OCI-LY7 (cell line): ENCODE measurements at places on chromosomes 3 and 15.

DNA sequence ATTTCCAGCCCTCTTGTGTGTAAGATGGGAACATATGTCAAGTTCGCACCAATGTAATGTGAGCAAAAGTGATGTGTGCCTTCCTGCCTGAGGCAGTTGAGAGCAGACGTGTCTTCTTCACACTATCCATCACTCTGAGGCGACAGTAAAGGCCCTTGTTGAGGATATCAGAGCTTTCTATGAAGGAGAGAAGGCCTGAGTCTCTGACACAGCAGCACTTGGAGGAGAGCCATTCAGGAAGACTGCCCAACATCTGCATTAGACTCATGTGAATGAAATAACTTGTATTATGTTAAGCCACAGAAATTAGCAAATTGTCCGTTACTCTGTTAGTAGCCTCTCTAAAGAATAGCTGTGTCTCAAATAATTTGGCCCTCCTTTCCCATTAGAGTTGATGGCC is 108.8 kb upstream of the CCDC54 start:
- no peak for DNase-seq

GRCh38 chr3:119745942-119746341 is 36.0 kb upstream of the NR1I2 start:
- DNase-seq = no peak

GRCh38 chr3:72185549-72186399 is 400.8 kb upstream of the PROK2 start:
- peak; percentile 63 for DNase-seq

GRCh38 chr3:126111566-126112475 is 27.9 kb upstream of the SLC41A3 start:
- DNase-seq = no peak

DNA sequence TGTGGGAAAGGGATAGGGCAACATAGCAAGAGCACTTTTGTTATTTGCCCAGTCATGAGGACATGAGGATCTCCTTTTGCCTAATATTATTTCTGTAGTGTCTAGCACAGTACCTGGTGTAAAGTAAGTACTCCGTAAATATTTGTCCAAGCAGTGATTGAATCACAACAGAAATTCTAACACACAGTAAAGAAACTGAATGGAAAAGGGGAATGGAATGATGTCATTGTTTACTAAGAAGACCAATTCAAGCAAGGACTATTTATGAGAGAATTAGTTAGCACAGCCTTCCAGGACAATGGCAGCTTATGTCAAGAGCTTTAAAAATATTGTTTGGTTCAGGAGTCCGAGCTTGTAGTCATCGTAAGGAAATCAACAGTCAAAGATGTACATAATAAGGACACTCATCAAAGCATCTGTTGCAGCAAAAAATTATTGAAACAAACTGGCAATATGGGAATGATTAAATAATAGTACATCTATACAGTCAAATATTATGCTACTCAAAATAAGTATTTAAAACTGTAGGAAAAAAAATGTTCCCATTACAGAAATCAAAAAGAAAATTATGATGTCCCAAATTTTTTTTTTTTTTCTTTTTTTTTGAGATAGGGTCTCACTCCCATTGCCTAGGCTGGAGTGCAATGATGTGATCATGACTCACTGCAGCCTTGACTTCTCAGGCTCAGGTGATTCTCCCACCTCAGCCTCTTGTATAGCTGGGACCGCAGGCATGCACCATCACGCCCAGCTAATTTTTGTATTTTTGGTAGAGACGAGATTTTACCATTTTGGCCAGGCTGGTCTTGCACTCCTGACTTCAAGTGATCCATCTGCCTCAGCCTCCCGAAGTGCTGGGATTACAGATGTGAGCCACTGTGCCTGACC is 17.9 kb downstream of the CAPN7 start:
- no peak for DNase-seq

- no peak for DNase-seq
Observed at GRCh38 chr15:67341539-67341938, 87.0 kb downstream of the IQCH start.

DNA sequence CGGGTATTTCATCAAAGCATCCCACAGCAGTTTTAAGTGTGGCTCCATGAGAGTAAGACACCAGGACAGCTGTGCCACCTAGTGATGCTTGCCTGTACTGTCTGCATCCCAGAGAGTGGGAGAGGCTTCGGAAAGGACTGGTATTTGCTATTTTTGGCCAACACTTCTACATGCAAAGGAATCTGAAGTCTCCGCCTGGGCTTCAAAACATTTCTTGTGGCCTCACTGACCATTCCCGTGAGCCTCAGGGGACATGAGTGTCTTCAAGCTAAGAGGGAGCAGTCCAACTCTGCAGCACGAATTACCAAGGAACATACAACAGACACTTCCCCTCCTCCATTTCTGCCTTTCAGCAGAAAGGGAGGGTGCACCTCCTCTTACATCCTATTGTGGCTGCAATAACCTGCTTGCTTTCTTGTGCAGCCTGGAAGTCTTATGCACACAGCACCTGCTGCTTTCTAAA is 177.5 kb downstream of the RORA start:
- DNase-seq = peak; percentile 1
